ENCODE measurements at places on chromosomes 7 and 10.

DNA sequence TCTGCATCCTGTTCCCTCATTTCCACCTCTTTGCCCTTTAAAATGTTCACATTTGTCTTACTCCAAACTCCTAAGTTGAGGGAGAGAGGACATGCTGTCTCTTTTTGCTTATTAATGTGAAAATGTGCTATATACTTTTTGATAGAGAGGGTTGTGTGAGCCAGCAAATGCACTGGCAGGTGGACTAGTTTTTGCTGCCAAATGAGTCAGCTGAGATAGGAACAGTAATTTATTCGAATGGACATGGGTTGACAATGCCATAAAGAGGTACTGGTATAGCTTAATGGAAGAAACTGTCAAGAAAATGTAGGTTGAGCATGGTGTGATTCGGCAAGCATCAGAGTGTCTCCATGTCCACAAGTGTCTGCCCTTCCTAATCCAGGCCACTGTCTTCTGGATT is 9.2 kb upstream of the TRUB1 start:
- no peak for DNase-seq

DNA sequence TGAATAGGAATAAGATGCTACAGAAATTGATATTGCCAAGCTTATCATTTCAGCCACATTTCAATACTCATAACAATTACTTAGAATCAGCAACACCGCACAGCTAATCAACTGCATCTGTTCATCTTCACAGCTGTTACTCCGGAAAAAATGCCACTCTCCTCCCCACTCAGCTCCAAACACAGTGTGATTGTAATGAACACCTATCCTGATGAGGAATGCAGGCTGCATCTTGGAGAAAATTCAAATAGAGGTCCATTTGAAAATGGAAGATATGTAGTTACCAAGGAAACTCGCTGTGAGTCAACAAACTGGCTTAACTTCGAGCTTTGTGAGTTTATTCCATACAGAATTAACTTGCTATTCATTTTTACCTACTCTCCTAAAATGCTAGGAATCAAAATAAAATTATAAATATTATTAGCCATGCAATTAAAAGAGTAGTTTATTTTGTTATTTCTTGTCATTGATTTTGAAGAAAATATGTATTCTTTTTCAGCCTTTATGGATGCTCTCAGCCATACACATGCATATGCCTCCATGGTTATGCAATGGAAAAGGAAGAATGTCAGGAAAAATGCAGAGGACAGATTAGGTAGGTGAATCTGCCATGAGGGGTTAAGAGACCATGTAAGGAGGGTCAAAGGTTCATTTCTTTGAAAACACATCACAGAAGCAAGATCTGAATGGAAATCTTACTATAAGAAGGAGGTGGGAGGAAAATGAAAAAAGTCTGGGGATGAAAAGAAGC is 267.2 kb downstream of the POM121L12 start:
- no peak for DNase-seq

DNA sequence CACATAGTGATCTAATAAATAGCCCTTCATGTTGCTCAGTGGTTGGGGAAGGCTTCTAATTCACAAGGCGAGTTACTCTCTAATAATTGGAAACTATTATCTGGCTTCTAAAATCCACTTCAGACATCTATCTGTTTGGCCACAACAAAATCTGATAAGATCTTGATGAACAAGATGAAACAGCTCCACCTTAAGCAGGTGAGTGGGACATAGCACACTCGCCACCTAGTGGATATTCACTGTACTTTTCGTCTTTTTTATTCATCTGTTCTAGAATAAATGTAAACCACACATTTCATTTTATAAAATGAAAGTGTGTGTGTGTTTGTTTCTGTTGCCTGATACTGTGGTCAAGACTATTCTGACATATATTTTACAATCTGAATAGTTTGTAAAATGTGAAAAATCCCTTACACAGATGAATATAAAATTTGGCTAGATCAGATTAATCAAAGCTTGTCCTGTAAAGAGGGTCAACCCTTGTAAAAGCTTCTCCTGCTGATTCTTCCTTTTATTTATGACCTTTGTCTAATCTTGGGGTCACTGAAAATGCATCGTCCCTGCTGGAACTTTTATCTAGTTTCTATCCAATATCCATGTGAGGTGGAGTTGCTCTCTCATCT is 26.5 kb upstream of the CNTNAP2 start:
- DNase-seq, result no peak

DNA sequence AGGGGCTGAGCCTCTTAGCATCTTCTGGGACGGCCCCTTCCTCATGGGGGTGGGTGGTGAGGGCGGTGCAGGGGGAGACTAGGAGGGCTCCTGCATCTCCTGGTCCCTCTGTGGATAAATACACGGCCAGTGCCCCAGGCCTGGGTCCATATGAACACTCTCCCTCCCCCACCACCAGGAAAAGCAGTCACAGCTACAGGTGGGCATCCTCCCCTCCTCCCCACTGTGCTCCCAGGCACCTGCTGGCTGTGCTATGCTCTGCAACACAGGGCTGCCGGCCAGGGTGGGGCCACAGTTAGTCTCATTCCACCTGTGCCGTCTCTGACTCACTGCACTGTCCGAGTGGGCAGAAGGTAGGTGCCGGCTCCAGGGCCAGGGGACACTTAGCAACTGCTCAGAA is 87.3 kb upstream of the INSIG1 start:
- DNase-seq, result no peak

All from C1 segment of cervical spinal cord (tissue), 14 donors.